ENCODE measurements at places on chromosomes 1 and 21. TPM values are rescaled to one million over a fixed set of nuclear protein-coding genes. Genes with fewer than 3 reads are reported as not detected.

KCNK1 gene
- 7.3 TPM for total RNA-seq

COL11A1 gene
- total RNA-seq, result 1.7 TPM

CFHR2 gene
- total RNA-seq, result not detected

RGS7 gene
- total RNA-seq, result not detected

LRRC38 gene
- total RNA-seq, result 0.17 TPM

BRDT gene
- not detected for total RNA-seq

GJA5 gene
- 62.2 TPM for total RNA-seq

SERINC2 gene
- total RNA-seq, result 40.6 TPM

C1orf53 gene
- 4.0 TPM for total RNA-seq

CFHR3 gene
- total RNA-seq, result 0.23 TPM

CSF3R gene
- total RNA-seq, result 202 TPM

CXADR gene
- total RNA-seq, result 29.0 TPM

TPTE gene
- total RNA-seq, result not detected

NECTIN4 gene
- total RNA-seq, result 5.4 TPM

DDI2 gene
- total RNA-seq, result 40.9 TPM

AHDC1 gene
- total RNA-seq, result 34.2 TPM

- no peaks in the 10 kb centered on the region for H3K36me3 ChIP-seq
- no peak overlapping the region for H3K4me3 ChIP-seq
- DNase-seq, result no peak
- H3K27me3 ChIP-seq, result no peaks in the 10 kb centered on the region
- H3K27ac ChIP-seq, result no peak overlapping the region
- H3K4me1 ChIP-seq, result peaks cover 11% of the 10 kb centered on the region
Measured at GRCh38 chr1:33358114-33358794, 37.4 kb upstream of the A3GALT2 start.

DNA sequence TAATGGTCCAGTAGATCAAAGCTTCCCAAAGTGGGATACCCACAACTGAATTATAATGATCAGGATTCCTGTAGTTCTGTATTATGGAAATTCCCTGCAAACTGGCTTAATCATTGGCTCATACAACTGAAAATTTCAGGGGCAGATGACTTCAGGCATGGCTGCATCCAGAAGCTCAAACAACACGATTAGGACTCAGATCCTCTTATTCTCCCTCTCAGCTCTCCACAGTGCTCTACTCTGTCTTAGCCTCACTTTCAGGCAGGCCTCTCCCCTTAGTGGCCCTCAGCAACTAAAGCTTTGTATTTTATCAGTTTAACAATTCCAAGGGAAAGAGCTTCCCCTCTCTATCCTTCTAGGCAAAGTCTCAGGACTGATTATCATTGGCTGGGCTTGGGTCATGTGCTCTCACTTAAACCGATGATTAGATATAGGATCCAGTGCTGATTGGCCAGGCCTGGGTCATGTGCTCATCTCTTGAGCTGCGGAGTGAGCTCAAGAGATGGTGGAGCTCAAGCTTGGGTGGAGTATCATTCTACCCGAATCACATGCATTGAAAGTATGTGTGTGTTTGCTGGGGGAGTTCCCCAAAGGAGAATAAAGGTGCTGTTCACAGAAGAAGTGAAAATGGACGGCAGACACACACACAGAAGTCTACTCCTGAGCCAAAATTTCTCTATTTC, 57.9 kb upstream of the RUNX3 start:
- H3K36me3 ChIP-seq, result no peaks in the 10 kb centered on the region
- no peak for DNase-seq
- H3K27ac ChIP-seq, result no peak overlapping the region
- no peaks in the 10 kb centered on the region for H3K4me1 ChIP-seq
- H3K27me3 ChIP-seq, result no peaks in the 10 kb centered on the region
- no peak overlapping the region for H3K4me3 ChIP-seq

DNA sequence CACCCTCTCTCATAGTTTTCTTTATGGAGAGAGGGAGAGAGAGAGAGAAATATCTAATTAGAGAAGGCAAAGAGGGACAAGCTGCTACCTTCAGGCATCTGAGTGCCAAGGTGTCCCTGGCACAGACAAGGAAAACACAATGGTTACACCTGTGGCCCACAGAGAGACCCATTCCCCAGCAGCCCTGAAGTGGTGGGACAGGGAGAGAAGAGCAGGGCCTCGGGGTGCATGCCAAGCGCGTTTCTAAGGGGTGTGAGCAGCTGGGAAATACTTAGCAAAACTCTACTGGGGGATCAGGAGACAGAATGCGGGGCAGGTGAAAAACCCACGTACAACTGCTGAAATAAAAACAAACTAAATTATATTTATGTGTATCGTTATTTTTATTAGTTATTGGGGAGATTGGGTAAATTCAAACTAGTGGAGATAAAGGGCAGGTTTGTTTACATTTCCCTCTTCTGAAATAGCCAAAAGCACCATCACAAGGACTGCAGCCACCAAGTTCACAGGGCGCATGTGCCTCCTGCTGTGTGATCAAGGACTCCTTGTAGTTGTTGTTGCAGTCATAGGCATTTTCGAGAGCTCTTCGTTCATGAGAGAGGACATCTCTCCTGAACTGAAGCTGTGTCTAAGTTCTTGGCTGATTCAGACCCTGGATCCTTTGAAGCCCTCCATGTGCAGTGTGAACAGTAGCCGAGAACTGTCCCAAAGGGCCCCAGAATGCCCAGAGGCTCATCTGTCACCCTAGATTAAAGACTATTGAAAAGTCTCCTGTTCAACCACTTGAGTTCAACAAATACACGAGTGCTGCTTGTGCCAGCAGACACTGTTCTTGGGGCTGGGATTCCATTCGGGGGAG, 737 bp upstream of the SERPINC1 start:
- no peaks in the 10 kb centered on the region for H3K4me1 ChIP-seq
- no peaks in the 10 kb centered on the region for H3K36me3 ChIP-seq
- H3K27ac ChIP-seq, result no peak overlapping the region
- no peak overlapping the region for H3K4me3 ChIP-seq
- no peaks in the 10 kb centered on the region for H3K27me3 ChIP-seq

GRCh38 chr1:182995894-182996293, 27.3 kb upstream of the LAMC1 start:
- no peaks in the 10 kb centered on the region for H3K36me3 ChIP-seq
- no peak overlapping the region for H3K27ac ChIP-seq
- no peaks in the 10 kb centered on the region for H3K27me3 ChIP-seq

GRCh38 chr1:28540651-28541050, 12.2 kb upstream of the TRNAU1AP start:
- H3K27ac ChIP-seq, result no peak overlapping the region
- H3K4me3 ChIP-seq, result no peak overlapping the region
- H3K36me3 ChIP-seq, result peaks cover 22% of the 10 kb centered on the region
- no peaks in the 10 kb centered on the region for H3K4me1 ChIP-seq

DNA sequence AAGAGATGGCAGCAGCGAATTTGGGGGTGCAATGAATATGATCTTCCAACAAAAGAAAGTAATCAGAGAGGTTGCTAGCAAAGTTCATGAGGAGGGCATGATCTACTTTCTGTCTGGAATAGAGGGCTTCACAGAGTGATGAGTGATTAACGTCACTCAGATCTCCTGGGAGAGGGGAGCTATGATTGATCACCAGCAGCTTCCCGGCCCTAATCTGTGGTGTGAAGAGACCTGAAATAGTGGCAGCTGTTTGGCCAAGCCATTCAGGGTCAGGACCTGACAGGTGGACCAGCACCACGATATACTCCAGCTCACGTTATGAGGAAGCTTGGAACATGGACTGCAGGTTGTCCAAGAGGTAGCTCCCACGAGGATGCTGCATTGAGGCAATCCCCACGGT, 19.9 kb upstream of the TMEM183A start:
- no peaks in the 10 kb centered on the region for H3K36me3 ChIP-seq
- H3K27ac ChIP-seq, result no peak overlapping the region
- H3K4me1 ChIP-seq, result no peaks in the 10 kb centered on the region
- no peak overlapping the region for H3K4me3 ChIP-seq
- H3K27me3 ChIP-seq, result no peaks in the 10 kb centered on the region

- H3K27ac ChIP-seq, result no peak overlapping the region
- H3K4me1 ChIP-seq, result no peaks in the 10 kb centered on the region
- H3K36me3 ChIP-seq, result no peaks in the 10 kb centered on the region
- H3K27me3 ChIP-seq, result no peaks in the 10 kb centered on the region
- no peak overlapping the region for H3K4me3 ChIP-seq
Measured at GRCh38 chr1:46334030-46334384, 6.6 kb upstream of the NSUN4 start.

- H3K27ac ChIP-seq, result no peak overlapping the region
- H3K4me3 ChIP-seq, result no peak overlapping the region
- H3K36me3 ChIP-seq, result no peaks in the 10 kb centered on the region
Measured at GRCh38 chr1:19029191-19030085, 73.0 kb upstream of the IFFO2 start.

GRCh38 chr1:154352581-154353459, 27.5 kb downstream of the ATP8B2 start:
- H3K4me1 ChIP-seq, result peaks cover 28% of the 10 kb centered on the region
- no peaks in the 10 kb centered on the region for H3K27me3 ChIP-seq
- H3K27ac ChIP-seq, result peak overlapping the region; percentile 77
- H3K36me3 ChIP-seq, result peaks cover 16% of the 10 kb centered on the region

- H3K4me3 ChIP-seq, result no peak overlapping the region
- no peak for DNase-seq
- no peaks in the 10 kb centered on the region for H3K36me3 ChIP-seq
- no peak overlapping the region for H3K27ac ChIP-seq
- no peaks in the 10 kb centered on the region for H3K4me1 ChIP-seq
Measured at GRCh38 chr1:161273402-161273801, 14.9 kb downstream of the PCP4L1 start.

GRCh38 chr1:109199710-109200109, 14.0 kb upstream of the SARS1 start:
- H3K36me3 ChIP-seq, result no peaks in the 10 kb centered on the region
- peaks cover 17% of the 10 kb centered on the region for H3K4me1 ChIP-seq
- H3K27ac ChIP-seq, result no peak overlapping the region
- H3K4me3 ChIP-seq, result no peak overlapping the region
- no peak for DNase-seq

- no peaks in the 10 kb centered on the region for H3K4me1 ChIP-seq
- no peaks in the 10 kb centered on the region for H3K27me3 ChIP-seq
- no peak overlapping the region for H3K4me3 ChIP-seq
- DNase-seq, result no peak
- H3K36me3 ChIP-seq, result no peaks in the 10 kb centered on the region
- H3K27ac ChIP-seq, result no peak overlapping the region
Measured at GRCh38 chr1:204975568-204976235, 67.3 kb upstream of the CNTN2 start.
